ENCODE measurements at places on chromosomes 5 and 9. TPM values are rescaled to one million over a fixed set of nuclear protein-coding genes. Genes with fewer than 3 reads are reported as not detected.

- DNase-seq = no peak
Observed at GRCh38 chr5:41370482-41370881, 139.9 kb downstream of the PLCXD3 start.

GRCh38 chr9:133160742-133161546, 2.8 kb downstream of the GBGT1 start:
- DNase-seq = peak; percentile 79

DNA sequence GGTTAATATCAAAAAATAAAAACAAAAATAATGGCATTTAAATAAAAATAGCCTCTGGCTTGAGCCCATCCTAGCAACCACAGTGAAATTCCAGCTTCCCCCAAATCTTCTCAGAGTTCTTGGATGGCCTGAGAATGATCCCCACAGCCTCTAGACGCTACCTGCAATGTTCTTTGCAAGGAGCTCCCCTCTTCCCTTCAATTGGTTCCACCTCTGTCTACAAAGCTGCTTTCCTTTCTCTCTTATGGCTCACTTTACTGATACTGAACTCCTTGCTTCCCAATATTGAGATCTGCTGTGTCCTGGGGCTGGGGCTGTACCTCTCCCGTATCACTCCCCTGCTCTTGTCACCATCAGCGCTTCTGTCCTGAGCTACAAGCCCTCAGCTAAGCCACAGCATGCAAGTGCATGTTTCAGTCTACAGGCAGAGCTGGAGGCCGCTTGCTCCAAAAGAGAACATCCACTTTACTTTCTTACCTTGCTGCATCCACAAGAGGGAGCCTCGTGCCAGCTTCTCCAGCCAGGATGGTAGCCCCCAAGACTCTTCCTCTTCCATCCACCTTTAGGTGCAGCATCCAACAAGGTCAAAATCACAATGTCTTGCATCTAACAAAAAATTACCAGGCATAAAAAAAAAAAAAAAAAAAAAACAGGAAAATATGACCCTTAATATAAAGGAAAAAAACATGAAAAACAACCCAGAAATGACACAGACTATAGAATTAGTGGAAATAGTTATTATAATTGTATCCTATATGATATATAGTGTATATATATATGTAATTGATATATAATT, 57.4 kb upstream of the PRSS3 start:
- DNase-seq = peak; percentile 71

DNA sequence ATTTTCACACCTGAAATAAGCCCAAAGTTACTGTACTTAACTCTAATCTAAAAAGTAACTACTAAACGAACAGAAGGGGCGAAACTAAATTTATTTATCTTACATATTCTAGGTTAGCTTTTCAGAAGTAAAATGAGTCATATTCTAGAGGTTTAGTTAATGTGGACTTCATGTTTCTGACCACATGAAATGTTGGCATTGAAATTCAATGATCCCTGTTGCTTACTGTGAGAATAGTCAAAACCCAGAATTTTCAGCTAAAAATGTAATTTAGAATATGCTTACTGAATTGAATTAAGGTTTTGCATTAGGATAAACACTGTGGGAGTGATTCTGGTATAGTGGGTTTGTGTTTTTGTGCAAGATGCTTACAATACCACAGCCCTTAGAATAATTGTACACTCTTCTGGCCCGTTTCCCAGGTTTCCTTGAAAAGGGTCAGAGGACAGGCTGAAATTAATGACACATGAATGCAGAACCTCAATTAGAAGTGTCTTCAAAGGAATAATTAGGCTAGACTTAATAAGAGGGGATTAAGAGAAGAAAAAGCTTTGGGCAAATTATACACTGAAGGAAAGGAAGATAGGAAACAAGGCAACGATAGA, 1.4 kb upstream of the SNX18 start:
- no peak for DNase-seq

DNA sequence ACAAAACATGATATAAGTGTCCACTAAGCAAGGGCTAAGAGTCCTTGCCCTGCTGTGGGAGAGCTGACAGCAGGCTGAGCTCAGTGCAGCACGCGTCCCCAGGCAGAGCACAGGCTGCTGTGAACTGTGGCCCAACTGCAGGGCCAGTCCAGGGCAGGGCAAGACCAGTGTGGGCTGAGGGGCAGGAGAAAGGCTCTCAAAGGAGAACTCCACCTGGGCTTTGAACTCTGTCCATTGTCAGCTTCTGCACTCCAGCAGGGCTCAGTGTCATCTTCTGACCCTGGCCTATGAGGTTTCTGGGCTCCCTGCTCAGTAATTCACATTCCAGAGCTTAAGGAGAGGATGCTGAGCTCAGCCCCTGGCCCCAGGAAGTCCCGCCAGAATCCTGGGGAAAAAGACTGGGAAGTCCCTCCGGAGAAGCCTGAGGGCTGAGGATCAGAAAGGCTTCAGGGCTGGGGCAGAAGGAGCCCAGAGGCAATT, 37.4 kb downstream of the LHFPL2 start:
- DNase-seq = peak; percentile 46

DNA sequence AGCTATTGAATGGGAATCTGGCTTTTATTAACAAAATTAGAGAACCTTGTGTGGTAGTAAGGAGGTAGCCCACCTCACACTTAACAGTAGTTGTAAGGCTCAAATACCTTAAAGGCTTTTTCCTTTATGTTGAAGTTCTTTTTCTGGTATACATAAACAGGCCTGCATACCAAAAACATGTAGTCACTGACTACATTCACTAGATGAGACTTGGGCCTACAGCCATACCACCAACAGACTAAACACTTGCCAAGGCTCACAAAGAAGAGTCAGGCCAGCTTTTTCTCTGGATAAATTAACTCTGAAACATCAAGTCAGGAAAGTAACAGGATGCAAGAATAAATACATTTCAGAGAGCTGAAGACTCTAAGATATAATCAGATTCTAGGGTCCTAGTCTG, 78.6 kb upstream of the MPDZ start:
- DNase-seq = no peak

DNA sequence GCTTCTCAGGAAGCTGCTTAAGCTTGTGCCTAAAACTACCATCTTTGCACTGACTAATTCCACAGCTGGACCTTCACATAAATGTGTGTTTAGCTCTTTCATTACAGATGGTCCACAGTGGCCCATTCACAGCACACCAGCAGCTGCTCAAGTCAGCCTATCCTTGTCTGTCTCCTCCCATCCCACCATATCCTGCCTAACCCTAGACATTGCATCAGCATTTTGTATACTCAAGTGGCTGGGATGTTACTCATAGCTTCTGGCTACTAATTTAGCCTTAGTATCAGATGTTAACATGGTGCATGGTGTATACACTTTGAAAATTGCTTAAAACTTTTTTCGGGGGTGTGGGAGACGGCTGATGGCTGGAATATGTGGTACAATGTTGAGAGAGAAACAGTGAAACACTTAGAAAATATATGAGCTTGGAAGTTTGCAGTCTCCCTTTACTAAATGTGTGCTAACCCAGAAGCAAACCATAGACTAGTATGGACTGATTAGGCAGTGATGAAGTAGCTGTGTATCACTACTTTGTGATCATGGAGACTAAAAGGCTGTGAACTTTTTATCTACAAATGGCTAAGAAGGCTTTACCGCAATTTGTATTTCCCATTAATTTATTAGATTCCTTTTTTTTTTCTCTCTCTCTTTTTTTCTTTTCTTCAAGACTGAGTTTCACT, 83.1 kb downstream of the JMY start:
- DNase-seq = no peak

DNA sequence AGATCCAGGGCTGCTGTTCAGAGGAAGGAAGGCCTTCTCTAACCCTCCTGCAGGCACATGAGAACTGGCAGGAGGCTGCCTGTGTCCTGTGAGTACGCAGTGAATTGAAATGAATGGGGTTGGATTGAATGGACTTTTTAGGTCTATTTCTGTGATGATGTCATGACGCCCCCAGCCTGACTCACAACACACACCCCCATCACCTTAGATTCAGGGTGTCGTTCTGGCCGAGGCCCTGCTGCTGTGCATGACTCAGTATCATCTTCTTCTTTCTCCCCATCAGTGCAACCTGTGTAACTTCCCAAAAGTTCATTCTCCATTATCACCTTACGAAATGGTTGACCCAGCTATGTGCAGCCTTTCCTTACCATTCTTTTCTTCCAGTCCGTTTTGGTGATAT, 5.4 kb downstream of the PCAT7 start:
- DNase-seq = no peak

DNA sequence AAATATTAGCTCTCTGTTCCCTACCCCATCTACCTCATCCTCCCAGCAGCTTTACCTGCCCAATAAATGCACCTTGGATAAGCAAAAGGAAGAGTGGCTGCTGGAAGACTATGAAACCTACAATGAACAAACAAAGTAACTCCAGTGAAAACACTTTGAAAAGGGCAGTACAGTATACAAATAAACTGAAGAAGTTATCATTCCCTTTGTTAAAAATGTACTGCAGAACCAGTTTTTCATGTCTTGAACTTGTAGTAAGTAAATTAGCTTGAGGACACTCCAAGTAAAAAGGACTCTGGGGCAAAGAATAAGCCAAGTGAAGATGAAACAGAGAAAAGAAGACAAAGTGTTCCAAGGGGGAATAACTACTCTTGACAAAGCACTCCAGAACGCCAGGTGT, 457.1 kb downstream of the DTWD2 start:
- no peak for DNase-seq

- DNase-seq = no peak
Observed at GRCh38 chr5:54548565-54548964, 31.0 kb downstream of the SNX18 start.

CDH18 gene
- 10.7 TPM for total RNA-seq

FUT7 gene
- 0.24 TPM for total RNA-seq

ORM1 gene
- total RNA-seq = not detected

ABHD17B gene
- 42.2 TPM for total RNA-seq

PJA2 gene
- total RNA-seq = 112 TPM

SPATA31D4 gene
- total RNA-seq = 6.1 TPM

LRRTM2 gene
- total RNA-seq = 0.19 TPM

PCDHGA11 gene
- 9.1 TPM for total RNA-seq

ADAMTSL2 gene
- 9.4 TPM for total RNA-seq

CCNJL gene
- total RNA-seq = 41.4 TPM

KLF4 gene
- total RNA-seq = 84.8 TPM
